ENCODE measurements at places on chromosomes 4 and X.

DNA sequence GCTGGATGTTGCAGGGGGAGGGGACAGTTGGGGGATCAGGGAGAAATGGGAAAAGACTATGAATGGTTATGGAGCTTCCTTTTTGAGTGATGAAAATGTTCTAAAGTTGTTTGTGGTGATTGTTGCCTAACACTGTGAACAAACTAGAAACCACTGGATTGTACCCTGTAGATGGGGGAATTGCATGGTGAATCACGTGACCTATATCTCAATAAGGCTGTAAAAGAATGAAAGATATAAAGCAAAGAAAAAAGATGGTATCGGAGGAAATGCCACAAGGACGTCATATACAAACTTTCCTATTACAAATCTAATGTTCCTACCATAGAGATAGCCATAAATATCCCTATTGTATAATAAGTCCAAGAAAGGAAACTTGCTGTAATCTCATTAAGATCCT, 20.6 kb upstream of the CT55 start:
- DNase-seq: no peak

DNA sequence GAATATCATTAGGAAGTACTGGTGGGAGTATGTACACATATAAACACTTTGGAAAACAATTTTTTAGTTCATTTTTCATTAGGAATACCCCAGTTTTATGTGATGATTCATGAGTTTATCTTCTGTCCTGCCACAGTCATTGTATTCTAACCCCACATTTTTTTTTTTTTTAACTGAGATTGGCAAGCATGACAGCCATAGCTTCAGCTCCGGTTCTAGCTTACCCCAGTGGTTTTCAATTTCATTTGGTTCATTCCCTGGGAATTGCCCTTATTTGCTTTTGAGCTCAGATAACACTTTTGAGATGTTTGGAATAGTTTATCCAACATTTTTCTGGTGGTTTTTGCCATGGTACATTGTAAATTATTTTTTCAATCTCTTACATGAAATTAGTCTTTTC, 21.0 kb upstream of the FMR1 start:
- DNase-seq: no peak

- DNase-seq: no peak
Measured at GRCh38 chrX:11365426-11365825, 72.2 kb downstream of the AMELX start.

GRCh38 chr4:101763576-101763975, 27.0 kb upstream of the BANK1 start:
- DNase-seq: no peak

- DNase-seq: peak; percentile 94
Measured at GRCh38 chr4:184263910-184264732, 46.4 kb upstream of the ENPP6 start.

GRCh38 chr4:42225286-42225685, 72.8 kb upstream of the BEND4 start:
- no peak for DNase-seq

GRCh38 chr4:161813889-161814288, 349.9 kb downstream of the FSTL5 start:
- no peak for DNase-seq

- DNase-seq: peak; percentile 5
Measured at GRCh38 chrX:13482746-13483541, 86.5 kb upstream of the EGFL6 start.

GRCh38 chr4:87101543-87102199, 118.7 kb downstream of the KLHL8 start:
- DNase-seq: no peak

DNA sequence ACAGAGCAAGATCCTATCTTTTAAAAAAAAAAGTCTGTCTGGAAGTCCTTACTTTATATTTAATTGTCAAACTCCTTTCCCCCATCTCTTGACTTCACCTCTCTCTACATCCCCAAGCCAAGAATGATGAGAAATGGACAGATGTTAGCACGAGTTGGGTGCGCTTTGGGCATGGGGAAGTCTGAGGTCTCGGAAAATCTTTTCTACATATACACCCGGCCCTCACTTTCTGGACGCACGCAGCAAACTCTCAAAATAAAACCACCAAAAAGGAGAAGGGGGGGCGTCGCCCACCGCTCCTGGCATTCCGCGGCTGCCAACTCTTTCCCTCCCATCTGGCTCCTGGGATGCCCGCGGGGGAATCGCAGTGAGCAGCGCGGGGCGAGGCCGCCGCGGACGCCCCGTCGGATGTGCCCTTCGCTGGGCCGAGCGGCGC, 756 bp downstream of the IGFBP7 start:
- DNase-seq: no peak

DNA sequence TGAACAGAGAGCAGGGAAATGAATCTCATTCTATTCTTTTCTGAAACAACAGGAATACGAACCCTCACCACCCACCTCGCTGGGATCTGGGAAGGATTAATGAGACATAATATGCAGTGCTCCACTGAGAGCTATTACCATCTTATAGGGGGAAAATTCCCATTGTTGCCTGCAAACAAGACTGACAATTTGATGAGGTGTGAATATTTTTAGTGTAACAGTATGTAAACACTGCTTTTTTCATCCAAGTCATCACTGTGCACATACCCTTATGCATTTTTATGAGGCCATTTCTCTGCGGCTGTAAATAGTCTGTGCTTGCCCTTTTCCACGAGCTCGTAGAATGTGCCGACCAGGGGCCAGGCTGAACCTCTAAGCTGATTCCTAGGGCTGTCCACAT, 285.6 kb upstream of the CPEB2 start:
- DNase-seq: no peak

GRCh38 chrX:70359458-70359857, 63.7 kb upstream of the GDPD2 start:
- no peak for DNase-seq

DNA sequence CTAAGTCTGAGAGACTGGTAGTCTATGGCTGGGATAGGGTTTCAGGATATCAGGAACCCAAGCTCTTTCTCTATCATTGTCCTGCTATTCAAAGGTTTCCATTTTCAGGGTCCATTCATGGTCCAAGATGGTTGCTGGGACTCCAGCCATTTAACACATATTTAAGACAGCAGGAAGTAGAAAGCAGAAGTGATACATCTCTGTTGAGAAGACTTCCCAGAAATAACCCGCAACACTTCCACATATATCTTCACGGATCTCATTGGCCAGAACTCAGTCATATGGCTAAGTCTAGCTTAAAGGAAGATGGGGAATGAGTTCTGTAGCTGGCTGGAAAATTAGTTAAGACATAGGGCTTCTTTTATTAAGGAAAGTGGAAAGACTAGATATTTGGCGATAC, 23.8 kb downstream of the CTSO start:
- no peak for DNase-seq

GRCh38 chrX:118116713-118117550, at the start of gene KLHL13:
Gene KLHL13 (minus strand): TSS chrX:118116810. CDS start chrX:118028473, 88,337 bp downstream.
- DNase-seq: peak; percentile 76

GRCh38 chr4:128386761-128387599, 99.4 kb upstream of the PGRMC2 start:
- peak; percentile 88 for DNase-seq

- no peak for DNase-seq
Measured at GRCh38 chrX:73944563-73944908, 359.4 kb upstream of the ZCCHC13 start.

GRCh38 chr4:90127706-90128345, 632 bp downstream of the CCSER1 start:
- DNase-seq: no peak

GRCh38 chr4:7649741-7650531, 215.2 kb upstream of the PSAPL1 start:
- DNase-seq: no peak

- no peak for DNase-seq
Measured at GRCh38 chrX:32592786-32593185, 618.6 kb downstream of the DMD start.

DNA sequence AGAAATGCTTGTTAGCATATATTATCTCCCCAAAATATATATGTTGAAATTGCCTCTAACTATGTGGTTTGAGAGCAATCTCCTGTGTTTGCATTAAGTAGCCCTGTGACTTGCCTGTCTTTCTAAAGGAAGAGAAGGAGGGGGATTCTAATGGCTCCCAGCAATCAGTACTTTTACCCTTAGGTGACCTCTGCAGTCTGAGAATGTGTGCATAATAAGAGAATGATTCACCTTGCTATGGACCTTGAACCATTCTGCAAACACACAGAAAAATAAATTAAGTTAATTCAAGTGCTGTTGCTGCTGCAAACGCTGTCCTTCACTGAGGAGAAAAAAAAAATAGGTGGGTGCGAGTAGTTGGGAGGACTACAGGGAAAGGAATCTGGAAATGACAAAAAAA, 322.2 kb downstream of the IQCM start:
- no peak for DNase-seq

DNA sequence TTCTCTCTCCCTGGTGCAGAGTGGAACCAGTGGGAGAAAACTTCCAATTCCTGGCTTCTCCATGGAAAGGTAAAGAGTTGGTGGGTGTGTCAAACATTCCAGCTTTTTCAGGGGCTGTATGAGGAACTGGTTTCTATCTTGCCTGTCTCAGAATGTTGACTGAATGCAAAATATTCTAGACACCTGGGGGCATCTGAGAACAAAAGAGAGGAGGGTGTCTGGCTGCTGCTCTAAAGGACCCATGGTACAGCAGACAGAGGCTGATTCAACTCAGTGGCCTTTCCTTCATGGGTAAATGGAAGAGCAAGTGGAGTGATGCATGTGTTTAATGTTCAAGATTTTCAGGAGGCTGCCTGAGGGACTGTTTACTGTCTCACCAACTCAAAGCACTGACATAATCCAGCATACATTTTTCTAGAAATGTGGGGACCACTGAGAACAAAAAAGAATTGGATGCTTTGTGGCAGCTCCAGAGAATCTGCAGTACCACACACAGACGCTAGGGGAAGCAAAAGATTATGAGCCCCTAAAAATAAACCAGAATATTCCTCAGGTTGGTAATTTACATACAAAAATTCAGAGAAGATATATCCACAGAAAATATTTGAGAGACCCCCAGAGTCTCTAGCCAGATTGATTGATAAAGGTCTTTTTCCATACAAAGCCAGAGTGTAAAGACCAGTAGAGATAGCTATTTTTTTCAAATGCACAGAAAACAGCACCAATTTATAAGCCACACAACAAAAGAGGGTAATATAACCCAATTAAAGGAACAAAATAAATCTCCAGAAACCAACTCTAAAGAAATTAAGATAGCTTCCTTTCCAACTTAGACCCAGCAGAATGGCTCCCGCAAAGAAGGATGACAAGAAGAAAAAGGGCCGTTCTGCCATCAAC, 48.0 kb upstream of the STARD8 start:
- DNase-seq: no peak

GRCh38 chr4:54144661-54145171, 44.8 kb downstream of the GSX2 start:
- no peak for DNase-seq

- DNase-seq: no peak
Measured at GRCh38 chr4:24369507-24370029, 214.8 kb downstream of the DHX15 start.

GRCh38 chrX:45710081-45710801, 509.6 kb upstream of the DIPK2B start:
- no peak for DNase-seq

- DNase-seq: no peak
Measured at GRCh38 chr4:123244137-123244536, 152.5 kb upstream of the SPRY1 start.

DNA sequence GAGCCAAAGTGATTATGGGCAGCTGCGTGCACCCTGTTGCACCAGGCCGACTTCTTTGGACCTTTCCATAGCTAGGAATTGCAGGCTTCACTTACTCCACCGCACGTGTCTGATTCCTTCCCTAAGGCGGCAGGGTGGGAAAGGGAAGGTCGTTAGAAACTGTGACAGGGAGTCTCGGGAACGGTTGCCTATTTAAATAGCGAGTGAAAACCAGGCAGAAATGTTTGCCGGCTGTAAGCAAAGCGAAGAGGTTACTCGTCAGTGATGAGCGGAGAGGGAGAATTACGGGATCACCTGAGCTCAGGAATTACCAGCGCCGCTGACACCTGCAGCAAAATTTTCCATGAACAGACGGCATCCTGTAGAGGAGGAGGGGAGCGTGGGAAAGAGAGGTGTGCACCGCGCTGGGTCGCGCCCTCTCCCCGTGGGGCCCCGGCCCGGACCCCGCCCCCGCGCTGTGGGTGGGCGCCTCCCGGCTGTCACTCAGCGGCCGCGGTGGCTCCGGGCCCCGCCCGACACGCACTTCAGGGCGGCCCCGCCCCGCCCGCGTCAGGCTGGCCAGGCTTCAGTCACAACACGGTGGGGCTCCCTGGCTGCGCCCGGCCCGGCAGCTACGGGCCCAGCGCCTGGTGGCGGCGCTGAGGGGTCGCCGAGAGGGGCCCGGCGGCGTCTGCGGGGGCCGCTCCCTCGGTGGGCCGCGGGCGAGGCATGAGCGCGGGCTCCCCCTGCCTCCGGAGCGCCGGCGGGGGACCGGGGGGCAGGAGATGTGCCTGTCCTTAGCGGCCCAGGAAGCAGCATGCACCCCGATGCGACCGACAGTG, at the start of gene SNX25:
TSS of gene SNX25 (plus strand) at position 568 of the 821 bp plus-strand sequence. CDS start at position 797, 229 bp downstream.
- peak; percentile 90 for DNase-seq

DNA sequence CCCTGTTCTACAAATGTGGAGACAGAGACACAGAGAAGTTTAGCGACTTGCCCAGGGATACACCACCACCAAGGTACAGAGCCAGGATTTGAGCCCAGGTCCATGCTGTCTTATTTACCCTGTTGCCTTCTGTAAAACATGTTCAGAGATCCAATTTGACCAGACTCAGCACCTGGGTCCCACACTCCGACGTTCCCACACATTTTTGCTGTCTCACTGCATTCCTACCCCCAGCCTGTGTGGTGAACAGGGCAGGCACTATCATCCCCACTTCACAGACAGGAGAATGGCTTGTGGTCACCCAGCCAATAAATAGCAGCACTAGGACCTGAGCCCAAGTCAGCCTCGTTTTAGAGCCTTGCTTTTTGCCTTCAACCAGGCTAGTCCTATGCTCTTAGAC, 102.8 kb downstream of the PJA1 start:
- no peak for DNase-seq

DNA sequence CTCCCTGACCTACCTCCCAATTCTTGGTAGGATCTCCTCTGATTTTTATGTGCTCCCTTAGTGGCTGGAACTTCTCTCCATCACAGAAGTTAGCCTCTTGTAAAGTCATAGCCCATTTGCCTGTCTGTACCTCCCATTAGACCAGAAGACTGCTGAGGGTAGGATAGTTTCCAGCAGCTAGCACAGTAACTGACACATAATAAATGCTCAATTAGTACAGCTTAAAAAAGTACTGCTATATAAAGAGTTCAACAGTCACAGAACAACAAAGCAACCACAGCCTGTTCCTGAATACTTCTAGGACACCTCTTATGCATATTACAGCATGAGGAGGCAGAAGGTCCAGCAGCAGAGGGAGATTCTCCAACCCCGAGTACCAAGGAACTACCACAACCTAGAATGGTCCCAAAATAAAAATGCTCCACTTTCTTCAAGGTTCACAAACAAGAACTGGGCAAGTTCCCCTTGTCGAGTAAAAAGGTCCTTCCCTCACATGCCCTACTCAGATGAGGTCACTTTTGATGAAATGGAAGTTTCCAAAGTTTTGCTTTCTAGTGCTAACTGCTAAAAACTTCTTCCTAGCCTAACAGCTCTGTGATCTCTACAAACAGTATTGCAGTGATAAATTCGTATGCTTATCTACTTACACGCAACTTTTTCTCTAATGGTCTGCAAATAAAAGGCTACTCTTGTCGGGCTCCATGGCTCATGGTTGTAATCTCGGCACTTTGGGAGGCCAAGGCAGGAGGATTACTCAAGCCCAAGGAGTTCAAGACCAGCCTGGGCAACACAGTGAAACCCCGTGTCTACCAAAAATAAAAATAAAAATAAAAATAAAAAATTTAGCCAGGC, 12.8 kb downstream of the MECP2 start:
- no peak for DNase-seq

Measured in femur (tissue), 1 donor.